ENCODE measurements at places on chromosomes 6 and 20. TPM values are rescaled to one million over a fixed set of nuclear protein-coding genes. Genes with fewer than 3 reads are reported as not detected.

- peaks cover 5% of the 10 kb centered on the region for H3K27me3 ChIP-seq
- H3K36me3 ChIP-seq: peaks cover 2% of the 10 kb centered on the region
- no peak overlapping the region for H3K27ac ChIP-seq
- no peak for DNase-seq
- H3K4me1 ChIP-seq: no peaks in the 10 kb centered on the region
- no peak overlapping the region for H3K4me3 ChIP-seq
Observed at GRCh38 chr6:143967706-143968376, 40.2 kb downstream of the PLAGL1 start.

Gene MYO6
- total RNA-seq: 0.14 TPM

DNA sequence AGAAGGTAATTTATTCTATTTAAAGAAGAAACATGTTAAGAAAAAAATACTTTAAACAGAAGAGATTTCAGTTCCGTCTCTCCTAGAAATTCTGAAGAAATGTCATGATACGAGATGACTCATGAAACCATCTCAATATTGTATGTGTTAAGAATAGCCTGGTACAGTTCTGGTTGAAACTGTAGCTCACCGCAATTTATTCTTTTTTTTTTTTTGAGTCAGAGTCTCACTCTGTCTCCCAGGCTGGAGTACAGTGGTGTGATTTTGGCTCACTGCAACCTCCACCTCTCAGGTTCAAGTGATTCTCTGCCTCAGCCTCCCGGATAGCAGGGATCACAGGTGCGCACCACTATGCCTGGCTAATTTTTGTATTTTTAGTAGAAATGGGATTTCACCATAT is 103.3 kb downstream of the ARHGAP18 start:
- H3K4me1 ChIP-seq: peaks cover 2% of the 10 kb centered on the region
- no peak for DNase-seq
- H3K27ac ChIP-seq: no peak overlapping the region
- no peak overlapping the region for H3K4me3 ChIP-seq

DNA sequence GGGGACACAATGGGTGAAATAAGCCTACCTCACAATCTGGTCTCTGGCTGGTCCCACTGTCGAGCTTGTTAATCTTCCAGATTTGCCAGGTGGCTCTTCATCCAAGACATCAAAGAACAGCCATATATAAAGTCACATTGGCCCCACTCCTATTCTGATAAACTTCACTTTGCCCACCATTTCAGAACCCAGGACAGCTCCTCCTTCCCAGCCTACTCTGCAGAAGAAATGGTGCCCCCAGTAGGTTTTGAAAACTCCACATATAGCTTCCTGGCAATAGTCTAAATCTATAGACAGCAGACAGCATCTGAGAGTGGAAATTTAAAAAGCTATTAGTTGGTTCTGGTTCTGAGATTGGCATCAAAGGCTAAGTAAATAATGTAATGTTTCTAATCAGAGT is 143.1 kb upstream of the PCSK2 start:
- DNase-seq: no peak
- H3K27ac ChIP-seq: no peak overlapping the region
- no peak overlapping the region for H3K4me3 ChIP-seq
- no peaks in the 10 kb centered on the region for H3K27me3 ChIP-seq

GRCh38 chr20:19996222-19996621 is 20.9 kb upstream of the NAA20 start:
- H3K4me1 ChIP-seq: no peaks in the 10 kb centered on the region
- peaks cover 12% of the 10 kb centered on the region for H3K27me3 ChIP-seq
- DNase-seq: no peak
- no peaks in the 10 kb centered on the region for H3K36me3 ChIP-seq

DNA sequence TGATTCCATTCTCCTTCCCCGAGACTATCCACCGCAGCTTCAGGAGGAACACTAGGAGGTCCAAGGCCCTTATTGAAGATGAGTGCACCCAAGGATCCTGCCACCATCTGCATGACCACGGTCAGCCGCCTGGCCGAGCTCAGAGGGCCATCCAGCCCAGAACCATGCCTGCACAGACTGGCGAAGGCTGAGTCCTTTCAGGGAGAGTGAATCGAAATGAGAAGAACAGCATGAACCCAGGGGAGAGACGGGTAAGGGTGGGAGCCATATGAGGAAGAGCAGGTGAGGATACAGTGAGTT is 26.3 kb downstream of the SERPINB6 start:
- H3K4me1 ChIP-seq: peaks cover 22% of the 10 kb centered on the region
- peaks cover 18% of the 10 kb centered on the region for H3K36me3 ChIP-seq
- H3K4me3 ChIP-seq: no peak overlapping the region
- DNase-seq: no peak
- peaks cover 12% of the 10 kb centered on the region for H3K27me3 ChIP-seq

GRCh38 chr6:16570221-16570553 is 191.1 kb downstream of the ATXN1 start:
- H3K4me1 ChIP-seq: peaks cover 21% of the 10 kb centered on the region
- H3K36me3 ChIP-seq: peaks cover 41% of the 10 kb centered on the region
- no peaks in the 10 kb centered on the region for H3K27me3 ChIP-seq

DNA sequence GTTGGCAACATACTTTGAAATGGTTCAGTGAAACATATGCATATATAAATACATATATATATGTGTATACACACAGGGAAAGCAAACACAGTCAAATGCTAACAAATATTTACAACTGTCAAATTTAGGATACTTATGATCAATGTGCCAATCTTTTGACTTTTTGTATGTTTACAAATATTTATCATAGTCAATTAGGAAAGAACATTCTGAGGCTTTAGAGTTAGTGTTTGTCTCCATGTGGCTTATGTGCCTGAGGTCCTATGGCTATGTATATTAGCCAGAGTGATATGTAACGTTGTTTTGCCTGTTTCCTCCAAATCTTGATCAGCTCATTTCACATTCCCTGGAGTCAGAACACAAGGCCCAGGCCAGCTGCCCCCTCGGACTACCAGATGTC is 126.5 kb upstream of the MAN1A1 start:
- peaks cover 3% of the 10 kb centered on the region for H3K4me1 ChIP-seq
- no peak for DNase-seq
- H3K4me3 ChIP-seq: no peak overlapping the region

Measured in activated CD4-positive, alpha-beta T cell treated with anti-CD3 and anti-CD28 coated beads, Interleukin-2, amount 10 ng/mL, durations not matched to agents 24 days and 14 days (primary cell).